ENCODE measurements at places on chromosomes 4 and X. TPM values are rescaled to one million over a fixed set of nuclear protein-coding genes. Genes with fewer than 3 reads are reported as not detected.

DNA sequence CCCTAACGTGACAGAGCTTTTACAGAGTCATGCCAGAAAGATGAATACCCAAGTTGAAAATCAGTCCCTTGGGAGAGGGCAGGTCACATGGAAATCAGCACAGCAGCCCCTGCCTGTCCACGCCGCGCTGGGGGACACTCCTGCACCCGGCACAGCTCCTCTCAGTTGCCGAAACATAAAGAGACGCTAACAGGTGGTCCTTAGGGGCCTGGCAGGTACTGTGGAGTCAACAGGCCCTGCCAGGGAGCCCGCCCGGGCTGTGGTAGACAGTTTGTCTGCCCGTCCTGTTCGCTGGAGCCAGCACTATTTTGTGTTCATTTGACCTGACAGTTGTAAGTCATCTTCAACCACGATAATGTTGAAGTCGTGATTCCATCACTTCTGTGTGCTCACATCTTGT lies 30.5 kb downstream of the NELFA start:
- no peak for DNase-seq

GRCh38 chr4:150135134-150135772 lies 57.0 kb downstream of the DCLK2 start:
- DNase-seq, result no peak

DNA sequence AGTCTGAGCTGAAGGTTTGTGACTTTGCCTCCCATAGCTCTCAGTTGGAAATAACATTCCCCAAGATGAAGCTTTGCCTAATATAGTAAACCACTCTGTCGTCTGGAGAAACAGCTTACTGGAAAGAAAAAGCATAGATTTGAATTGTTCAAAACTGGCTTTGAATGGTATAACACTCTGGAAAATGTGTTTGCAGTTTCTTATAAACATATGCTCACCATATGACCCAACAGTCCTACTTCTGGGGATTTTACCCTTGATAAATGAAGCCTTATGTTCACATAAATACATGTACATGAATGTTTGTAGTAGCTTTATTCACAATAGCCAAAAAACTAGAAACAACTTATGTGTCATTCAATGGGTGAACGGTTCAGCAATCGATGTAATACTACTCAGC lies 10.2 kb downstream of the VEGFD start:
- DNase-seq, result no peak

GRCh38 chrX:85992811-85993229 lies 54.5 kb downstream of the CHM start:
- DNase-seq, result no peak

The NSD2 gene
- total RNA-seq, result 69.6 TPM

Measured in GM23338 (cell line).